ENCODE measurements at places on chromosomes 13 and 19. TPM values are rescaled to one million over a fixed set of nuclear protein-coding genes. Genes with fewer than 3 reads are reported as not detected.

AP1M2 gene
- not detected for total RNA-seq

- no peaks in the 10 kb centered on the region for H3K36me3 ChIP-seq
- H3K4me3 ChIP-seq = peak overlapping the region; percentile 59
- peak; percentile 31 for DNase-seq
- no peaks in the 10 kb centered on the region for H3K27me3 ChIP-seq
- peaks cover 10% of the 10 kb centered on the region for H3K4me1 ChIP-seq
- H3K27ac ChIP-seq = no peak overlapping the region
Measured at GRCh38 chr19:2394442-2395292, 32.7 kb downstream of the TIMM13 start.

DNA sequence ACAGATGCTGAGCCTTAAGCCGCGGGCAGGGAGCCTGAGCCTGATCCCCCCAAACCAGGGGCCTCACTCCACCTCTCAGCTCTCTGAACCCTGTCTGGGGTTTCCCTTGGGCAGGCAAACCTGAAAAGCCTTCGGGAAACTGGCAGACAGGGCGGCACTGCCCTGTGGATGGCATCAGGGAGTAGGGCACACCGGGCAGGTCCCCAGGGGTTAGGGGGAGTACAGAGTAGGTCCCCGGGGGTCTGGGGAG is 9.7 kb downstream of the MKNK2 start:
- no peaks in the 10 kb centered on the region for H3K27me3 ChIP-seq
- peaks cover 21% of the 10 kb centered on the region for H3K36me3 ChIP-seq
- peak; percentile 10 for DNase-seq
- peak overlapping the region; percentile 77 for H3K4me3 ChIP-seq
- peak overlapping the region; percentile 89 for H3K27ac ChIP-seq

DNA sequence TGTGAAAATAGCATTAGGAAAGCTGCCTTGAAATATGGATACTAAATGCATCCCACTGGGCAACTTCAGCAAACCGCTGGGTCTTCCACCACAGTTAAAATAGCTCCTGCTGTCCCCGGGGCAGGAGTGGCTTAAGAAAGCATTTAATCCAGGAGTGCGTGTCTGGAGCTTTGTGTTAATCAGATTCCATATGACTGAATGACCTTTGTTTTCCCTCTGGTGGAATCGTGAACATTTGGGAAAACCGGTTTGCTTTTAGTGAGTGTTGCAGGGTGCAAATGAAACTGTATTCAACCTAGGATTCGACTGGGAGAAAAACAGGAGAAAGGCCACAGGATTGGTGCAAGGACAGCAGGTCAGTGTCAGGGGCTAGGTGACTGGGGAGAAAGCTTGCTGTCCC is 237.6 kb upstream of the MAB21L1 start:
- H3K27me3 ChIP-seq = no peaks in the 10 kb centered on the region
- no peak overlapping the region for H3K4me3 ChIP-seq
- H3K36me3 ChIP-seq = no peaks in the 10 kb centered on the region
- no peaks in the 10 kb centered on the region for H3K4me1 ChIP-seq
- no peak overlapping the region for H3K27ac ChIP-seq

DNA sequence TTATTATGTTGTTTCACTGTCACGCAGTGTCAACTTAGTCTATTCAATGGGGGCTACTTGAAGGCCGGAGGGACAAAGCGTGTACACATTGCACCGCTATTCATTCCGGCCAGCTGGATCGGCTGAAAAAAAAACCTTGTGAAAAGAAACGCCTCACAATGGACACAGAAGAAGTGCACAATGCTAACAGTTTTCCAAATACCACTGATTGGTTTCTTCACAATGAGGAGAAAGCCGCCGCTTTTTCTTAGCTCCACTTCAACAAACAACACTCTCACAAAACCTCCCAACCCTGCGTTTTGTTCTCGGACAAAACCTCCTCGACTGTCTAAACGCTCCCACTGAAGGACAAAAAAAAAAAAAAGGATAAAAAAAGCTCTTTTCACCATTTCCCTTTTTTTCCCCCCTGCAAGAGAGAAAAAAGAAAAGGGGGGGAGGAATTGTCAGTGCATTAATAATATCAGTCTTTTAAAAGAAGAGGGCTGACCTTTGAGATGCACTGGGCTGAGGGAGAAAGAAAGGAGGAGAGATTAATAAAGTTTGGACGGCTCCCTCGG is 5.4 kb downstream of the SOX21 start:
- peaks cover 78% of the 10 kb centered on the region for H3K27me3 ChIP-seq
- DNase-seq = no peak
- peaks cover 2% of the 10 kb centered on the region for H3K36me3 ChIP-seq
- H3K4me3 ChIP-seq = no peak overlapping the region

GRCh38 chr13:21882766-21883165 is 211.9 kb downstream of the FGF9 start:
- peaks cover 2% of the 10 kb centered on the region for H3K27me3 ChIP-seq
- H3K4me3 ChIP-seq = no peak overlapping the region
- H3K27ac ChIP-seq = no peak overlapping the region
- H3K4me1 ChIP-seq = peaks cover 6% of the 10 kb centered on the region

DNA sequence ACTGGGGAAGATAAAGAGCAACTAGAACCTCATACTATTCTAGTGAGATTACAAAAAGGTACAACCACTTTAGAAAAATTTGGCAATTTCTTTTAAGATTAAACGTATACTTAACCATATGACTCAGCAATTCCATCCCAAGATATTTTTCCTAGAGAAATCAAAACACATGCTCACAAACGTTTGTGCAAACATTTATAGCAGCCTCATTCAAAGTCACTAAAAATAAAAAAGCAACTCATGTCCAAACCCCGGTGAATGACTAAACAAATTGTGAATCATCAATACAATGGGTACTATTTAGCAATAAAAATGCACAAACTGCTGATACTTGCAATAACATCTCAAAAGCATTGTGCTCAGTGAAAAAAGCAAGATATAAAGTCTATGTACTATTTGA is 121.5 kb downstream of the FRY start:
- no peak overlapping the region for H3K27ac ChIP-seq
- H3K4me3 ChIP-seq = no peak overlapping the region
- H3K36me3 ChIP-seq = no peaks in the 10 kb centered on the region
- no peaks in the 10 kb centered on the region for H3K27me3 ChIP-seq

DNA sequence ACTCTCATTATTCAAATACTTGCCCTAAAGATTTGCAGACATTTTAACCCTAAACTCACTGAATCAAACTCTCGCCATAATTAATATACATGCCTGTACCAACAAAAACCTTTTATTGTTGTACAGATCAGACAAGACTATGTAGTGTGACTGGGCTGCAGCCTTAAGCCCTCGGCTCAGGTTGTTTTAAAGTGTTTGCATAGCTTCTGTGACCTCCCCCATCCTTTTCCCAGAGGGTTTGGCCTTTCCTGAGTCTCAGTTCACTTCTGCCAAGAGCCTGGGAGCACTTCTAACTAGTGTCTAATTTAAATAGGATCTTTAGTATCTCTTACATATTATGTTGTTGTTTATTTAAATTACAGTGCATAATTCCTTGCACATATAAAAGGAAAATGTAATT is 158.2 kb downstream of the HS6ST3 start:
- no peaks in the 10 kb centered on the region for H3K36me3 ChIP-seq
- H3K4me1 ChIP-seq = no peaks in the 10 kb centered on the region
- no peak overlapping the region for H3K4me3 ChIP-seq
- H3K27me3 ChIP-seq = no peaks in the 10 kb centered on the region
- DNase-seq = no peak

DNA sequence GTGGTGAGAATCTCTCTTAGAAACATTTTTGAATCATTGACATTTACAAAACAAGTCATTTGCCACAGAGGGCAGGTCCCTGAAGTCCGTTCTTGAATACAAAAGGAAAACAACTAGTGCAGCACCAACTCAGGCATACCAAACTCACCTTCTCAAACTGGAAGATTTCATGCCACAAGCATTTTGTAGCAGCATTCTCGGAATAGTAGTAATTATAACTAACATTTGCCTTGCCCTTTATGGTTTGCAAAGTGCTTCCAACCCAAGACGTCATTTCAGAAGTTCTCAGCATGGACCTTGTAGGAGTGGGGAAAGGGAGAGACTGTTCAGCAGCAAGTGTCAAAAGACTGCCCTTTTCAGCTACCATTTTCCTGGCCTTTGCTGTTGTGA is 344.6 kb downstream of the RFC3 start:
- no peaks in the 10 kb centered on the region for H3K4me1 ChIP-seq
- H3K36me3 ChIP-seq = no peaks in the 10 kb centered on the region
- H3K4me3 ChIP-seq = no peak overlapping the region
- H3K27me3 ChIP-seq = no peaks in the 10 kb centered on the region
- DNase-seq = no peak

CLC gene
- total RNA-seq = 4.0 TPM

GRCh38 chr19:33432446-33433170 is 59.1 kb downstream of the CEBPG start:
- no peak overlapping the region for H3K4me3 ChIP-seq
- DNase-seq = no peak
- no peaks in the 10 kb centered on the region for H3K36me3 ChIP-seq
- peaks cover 6% of the 10 kb centered on the region for H3K4me1 ChIP-seq

GRCh38 chr19:11729586-11729985 is 9.2 kb downstream of the ZNF823 start:
- no peaks in the 10 kb centered on the region for H3K27me3 ChIP-seq
- no peak overlapping the region for H3K27ac ChIP-seq
- H3K4me1 ChIP-seq = no peaks in the 10 kb centered on the region
- no peak for DNase-seq
- H3K4me3 ChIP-seq = no peak overlapping the region

CPB2 gene
- not detected for total RNA-seq

GRCh38 chr19:4695224-4695731 is 25.1 kb upstream of the MYDGF start:
- no peaks in the 10 kb centered on the region for H3K4me1 ChIP-seq
- DNase-seq = no peak
- H3K27me3 ChIP-seq = no peaks in the 10 kb centered on the region
- H3K36me3 ChIP-seq = peaks cover 32% of the 10 kb centered on the region
- H3K27ac ChIP-seq = no peak overlapping the region
- H3K4me3 ChIP-seq = no peak overlapping the region

WDR62 gene
- 16.8 TPM for total RNA-seq

FAM83E gene
- total RNA-seq = 2.4 TPM

RLN3 gene
- total RNA-seq = not detected

C19orf18 gene
- not detected for total RNA-seq

Measured in activated CD4-positive, alpha-beta memory T cell treated with anti-CD3 and anti-CD28 coated beads for 36 hours (primary cell).